ENCODE measurements at places on chromosomes 3 and 15.

GRCh38 chr3:136343446-136343845 lies 93.3 kb downstream of the PCCB start:
- no peaks in the 10 kb centered on the region for H3K27me3 ChIP-seq
- no peak overlapping the region for H3K27ac ChIP-seq
- peaks cover 6% of the 10 kb centered on the region for H3K36me3 ChIP-seq
- peaks cover 7% of the 10 kb centered on the region for H3K4me1 ChIP-seq
- DNase-seq = no peak

GRCh38 chr3:151687076-151687475 lies 46.7 kb upstream of the AADACL2 start:
- H3K4me3 ChIP-seq = no peak overlapping the region
- no peaks in the 10 kb centered on the region for H3K4me1 ChIP-seq
- no peaks in the 10 kb centered on the region for H3K36me3 ChIP-seq
- no peaks in the 10 kb centered on the region for H3K27me3 ChIP-seq

DNA sequence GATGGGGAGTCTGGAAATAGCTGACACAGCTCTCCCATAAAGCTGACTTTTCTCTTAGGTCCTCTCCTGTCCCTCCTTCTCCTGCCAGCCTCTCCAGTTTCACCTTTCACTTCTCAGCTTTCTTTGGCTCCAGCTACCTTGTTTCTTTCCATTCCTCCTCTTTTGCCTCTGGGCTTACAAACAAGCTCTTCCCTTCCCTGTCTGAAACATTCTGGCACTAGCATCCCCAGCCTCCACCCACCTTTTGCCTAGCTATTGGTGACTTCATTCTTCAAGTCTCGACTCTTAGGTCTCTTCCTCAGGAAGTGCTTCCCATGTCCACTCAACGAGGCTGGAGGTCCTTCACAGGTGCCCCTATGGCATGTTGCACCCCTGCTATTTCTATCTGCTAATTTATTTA lies 20.5 kb upstream of the AVEN start:
- peaks cover 6% of the 10 kb centered on the region for H3K4me1 ChIP-seq
- no peaks in the 10 kb centered on the region for H3K36me3 ChIP-seq
- no peak overlapping the region for H3K4me3 ChIP-seq
- DNase-seq = no peak

DNA sequence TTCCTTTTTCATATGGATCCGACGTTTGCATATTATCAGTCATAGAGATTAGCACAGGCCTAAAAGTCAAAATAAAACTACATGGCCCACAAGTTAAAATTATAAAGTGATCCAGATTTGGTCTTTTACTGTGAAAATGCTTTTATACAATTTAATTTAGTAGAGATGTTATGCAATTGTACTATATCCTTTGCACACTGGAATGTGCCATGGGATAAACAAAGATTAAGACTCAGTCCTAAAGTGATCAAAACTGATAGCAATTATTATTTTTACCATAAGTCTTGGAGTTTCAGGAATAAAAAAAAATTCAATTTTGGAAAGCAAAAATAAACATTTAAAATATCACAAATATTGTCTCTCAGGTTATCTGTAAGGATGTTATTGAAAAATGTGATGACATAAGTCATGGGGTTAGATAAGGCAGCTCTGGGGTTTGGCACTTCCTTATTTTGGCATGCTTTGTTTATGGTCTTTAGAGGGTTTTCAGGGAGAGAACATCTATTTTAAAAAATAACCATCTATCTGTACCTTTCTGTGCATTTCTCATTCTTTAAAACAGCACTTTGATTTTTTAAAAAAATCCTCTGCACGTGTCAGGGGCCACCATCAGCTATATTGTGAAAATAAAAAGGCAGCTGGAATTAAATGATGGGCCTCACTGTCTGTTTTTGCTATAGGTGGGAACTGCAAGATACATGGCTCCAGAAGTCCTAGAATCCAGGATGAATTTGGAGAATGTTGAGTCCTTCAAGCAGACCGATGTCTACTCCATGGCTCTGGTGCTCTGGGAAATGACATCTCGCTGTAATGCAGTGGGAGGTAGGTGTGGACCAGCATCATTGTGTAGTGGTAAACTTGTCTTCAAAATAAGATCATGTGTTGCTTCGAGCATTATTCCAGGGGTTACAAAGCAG lies 67.3 kb downstream of the TGFBR2 start:
- no peaks in the 10 kb centered on the region for H3K27me3 ChIP-seq
- no peak for DNase-seq
- H3K4me1 ChIP-seq = peaks cover 9% of the 10 kb centered on the region
- H3K4me3 ChIP-seq = no peak overlapping the region

DNA sequence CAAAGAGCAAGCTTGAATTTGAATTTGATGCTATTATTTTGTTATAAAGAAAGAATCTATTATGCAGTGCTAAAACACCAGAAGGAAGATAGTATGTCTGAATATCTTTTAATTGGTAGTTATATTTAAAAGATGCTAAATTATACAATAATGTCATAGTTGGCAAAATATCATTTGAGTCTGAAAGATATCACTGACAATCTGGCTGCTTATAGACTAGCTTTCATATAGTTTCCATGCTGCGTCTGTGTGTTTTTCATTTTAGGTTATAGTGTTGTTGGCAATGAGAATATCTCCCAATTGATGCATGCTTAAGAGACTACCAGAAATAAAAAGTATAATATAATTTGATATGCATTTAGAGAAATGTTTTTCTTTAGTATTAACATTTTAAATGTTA lies 142.9 kb downstream of the NEO1 start:
- H3K27me3 ChIP-seq = no peaks in the 10 kb centered on the region
- H3K27ac ChIP-seq = no peak overlapping the region
- H3K36me3 ChIP-seq = no peaks in the 10 kb centered on the region
- no peaks in the 10 kb centered on the region for H3K4me1 ChIP-seq

- H3K27ac ChIP-seq = no peak overlapping the region
- H3K4me1 ChIP-seq = peaks cover 12% of the 10 kb centered on the region
- no peak for DNase-seq
- no peaks in the 10 kb centered on the region for H3K36me3 ChIP-seq
- H3K27me3 ChIP-seq = no peaks in the 10 kb centered on the region
- no peak overlapping the region for H3K4me3 ChIP-seq
Observed at GRCh38 chr3:156847752-156848448, 21.7 kb downstream of the LEKR1 start.

DNA sequence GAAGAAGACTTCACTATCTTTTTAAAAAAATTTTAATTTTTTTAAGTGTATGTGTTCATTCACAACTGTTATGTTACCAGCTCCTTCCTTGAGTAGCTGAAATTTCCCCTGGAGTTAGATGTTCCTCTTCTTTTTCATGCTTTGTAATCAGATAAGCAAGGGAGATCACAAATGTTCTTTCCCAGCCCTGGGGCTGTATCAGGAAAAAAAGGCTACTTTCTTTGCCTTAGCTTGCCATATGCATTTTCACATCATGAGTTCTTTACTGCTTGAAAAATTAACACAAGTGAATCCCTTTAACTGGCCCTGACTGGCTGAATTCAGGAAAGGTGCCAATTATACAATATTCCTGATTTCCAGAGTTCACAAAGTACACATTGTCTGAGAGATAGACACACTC lies 353.2 kb upstream of the ATP11B start:
- no peak overlapping the region for H3K27ac ChIP-seq
- no peak for DNase-seq
- H3K27me3 ChIP-seq = no peaks in the 10 kb centered on the region
- no peak overlapping the region for H3K4me3 ChIP-seq
- no peaks in the 10 kb centered on the region for H3K4me1 ChIP-seq

DNA sequence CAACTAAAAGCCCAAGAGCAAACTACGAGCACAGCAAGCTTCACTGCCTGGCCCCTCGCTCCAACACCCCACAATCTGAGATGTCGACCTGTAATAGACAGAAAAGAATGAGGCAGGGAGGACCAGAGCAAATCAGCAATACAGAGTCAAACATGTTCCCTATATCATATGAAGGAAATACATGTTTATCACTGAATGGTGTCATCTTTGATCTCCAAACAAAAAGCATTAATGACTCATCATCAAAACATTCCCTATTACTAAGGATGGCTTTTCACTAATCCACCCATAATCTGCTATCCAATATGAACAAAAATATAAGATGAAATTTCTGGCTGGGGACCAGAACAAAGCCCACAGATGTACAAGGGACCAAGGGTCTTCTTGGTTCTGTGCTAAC lies 34.7 kb downstream of the MYO5A start:
- no peak for DNase-seq
- no peaks in the 10 kb centered on the region for H3K4me1 ChIP-seq
- no peak overlapping the region for H3K27ac ChIP-seq
- no peaks in the 10 kb centered on the region for H3K27me3 ChIP-seq
- H3K4me3 ChIP-seq = no peak overlapping the region
- H3K36me3 ChIP-seq = no peaks in the 10 kb centered on the region

GRCh38 chr3:192930577-192930976 lies 12.9 kb upstream of the MB21D2 start:
- no peak overlapping the region for H3K27ac ChIP-seq
- no peaks in the 10 kb centered on the region for H3K27me3 ChIP-seq
- DNase-seq = no peak
- no peaks in the 10 kb centered on the region for H3K36me3 ChIP-seq

- no peak overlapping the region for H3K4me3 ChIP-seq
- DNase-seq = no peak
- no peak overlapping the region for H3K27ac ChIP-seq
- no peaks in the 10 kb centered on the region for H3K36me3 ChIP-seq
- H3K4me1 ChIP-seq = no peaks in the 10 kb centered on the region
Observed at GRCh38 chr3:172612871-172613678, 89.8 kb upstream of the TNFSF10 start.

GRCh38 chr3:138433892-138434275 lies 532 bp upstream of the ESYT3 start:
- no peak overlapping the region for H3K4me3 ChIP-seq
- no peak for DNase-seq
- peaks cover 6% of the 10 kb centered on the region for H3K4me1 ChIP-seq
- no peaks in the 10 kb centered on the region for H3K27me3 ChIP-seq
